ENCODE measurements at places on chromosomes 3 and 15. TPM values are rescaled to one million over a fixed set of nuclear protein-coding genes. Genes with fewer than 3 reads are reported as not detected.

SELENOK gene
- total RNA-seq: 44.5 TPM

FBXO40 gene
- 0.09 TPM for total RNA-seq

NEO1 gene
- 44.8 TPM for total RNA-seq

GOLGA8T gene
- 0.20 TPM for total RNA-seq

CACNA2D3 gene
- 7.3 TPM for total RNA-seq

SERF2 gene
- total RNA-seq: 769 TPM

PAK6 gene
- 5.7 TPM for total RNA-seq

DUOXA2 gene
- total RNA-seq: not detected

- H3K27me3 ChIP-seq: no peaks in the 10 kb centered on the region
- no peak overlapping the region for H3K27ac ChIP-seq
- no peaks in the 10 kb centered on the region for H3K36me3 ChIP-seq
- no peak for DNase-seq
Measured at GRCh38 chr3:74500257-74500656, 114.2 kb downstream of the CNTN3 start.

DNA sequence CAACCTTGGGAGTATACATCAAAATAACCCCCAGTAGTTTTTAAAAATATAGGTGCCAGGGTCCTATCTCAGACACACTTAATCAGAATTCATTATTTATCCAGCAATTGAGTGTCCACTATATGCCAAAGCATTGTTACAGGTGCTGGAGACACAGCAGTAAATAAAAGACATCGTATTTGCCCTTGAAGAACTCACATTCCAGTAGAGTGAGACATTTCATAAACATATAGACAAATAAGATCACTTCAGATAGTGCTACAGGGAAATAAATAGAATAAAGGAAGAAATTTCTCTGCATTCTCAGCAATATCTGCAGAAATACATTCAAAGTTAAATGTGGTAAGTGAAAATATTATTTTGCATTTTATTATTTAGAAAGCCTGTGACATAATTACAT, 34.1 kb upstream of the ANKRD28 start:
- H3K27me3 ChIP-seq: no peaks in the 10 kb centered on the region
- H3K27ac ChIP-seq: no peak overlapping the region
- no peak overlapping the region for H3K4me3 ChIP-seq
- no peaks in the 10 kb centered on the region for H3K36me3 ChIP-seq
- H3K4me1 ChIP-seq: no peaks in the 10 kb centered on the region

DNA sequence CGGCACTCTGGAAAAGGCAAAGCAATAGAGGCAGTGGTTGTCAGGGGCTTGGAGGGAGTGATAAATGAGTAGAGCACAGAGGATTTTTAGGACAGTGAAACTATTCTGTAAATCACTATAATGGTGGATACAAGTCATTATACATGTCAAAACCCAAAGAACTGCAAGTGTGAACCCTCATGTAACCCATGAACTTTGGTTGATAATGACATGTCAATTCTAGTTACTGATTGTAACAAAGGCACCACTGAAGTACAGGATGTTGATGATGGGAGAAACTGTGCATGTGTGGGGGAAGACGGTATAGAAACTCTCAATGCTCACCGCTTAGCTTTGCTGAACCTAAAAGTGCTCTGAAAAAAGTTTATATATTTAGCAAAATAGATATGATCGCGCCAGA, 36.0 kb downstream of the BTLA start:
- peaks cover 16% of the 10 kb centered on the region for H3K4me1 ChIP-seq
- H3K27me3 ChIP-seq: no peaks in the 10 kb centered on the region
- no peak overlapping the region for H3K27ac ChIP-seq
- DNase-seq: no peak

- H3K27ac ChIP-seq: no peak overlapping the region
- H3K36me3 ChIP-seq: peaks cover 66% of the 10 kb centered on the region
- peak; percentile 57 for DNase-seq
- H3K4me1 ChIP-seq: peaks cover 5% of the 10 kb centered on the region
- no peaks in the 10 kb centered on the region for H3K27me3 ChIP-seq
Measured at GRCh38 chr3:51934991-51935885, 6.5 kb downstream of the RRP9 start.

DNA sequence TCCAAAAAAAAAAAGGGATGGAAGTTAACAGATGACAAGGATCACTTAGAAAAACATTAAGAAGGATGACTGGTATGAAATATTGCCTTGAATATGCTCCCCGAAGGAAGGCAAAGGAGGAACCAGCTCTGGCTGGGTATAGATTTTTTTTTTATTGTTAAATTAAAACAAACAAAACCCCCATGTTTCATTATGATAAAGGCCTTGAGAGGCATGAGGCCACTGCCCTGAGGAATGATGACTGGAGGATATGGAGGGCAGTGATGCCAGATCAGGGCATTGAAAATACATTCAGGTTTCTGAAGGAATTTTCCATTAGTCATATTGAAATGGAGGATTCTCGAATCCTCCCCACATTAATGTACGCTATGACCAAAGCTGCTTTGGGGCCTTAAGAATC, 120.9 kb downstream of the ADAMTS9 start:
- no peak overlapping the region for H3K27ac ChIP-seq
- no peaks in the 10 kb centered on the region for H3K4me1 ChIP-seq
- no peak for DNase-seq

DNA sequence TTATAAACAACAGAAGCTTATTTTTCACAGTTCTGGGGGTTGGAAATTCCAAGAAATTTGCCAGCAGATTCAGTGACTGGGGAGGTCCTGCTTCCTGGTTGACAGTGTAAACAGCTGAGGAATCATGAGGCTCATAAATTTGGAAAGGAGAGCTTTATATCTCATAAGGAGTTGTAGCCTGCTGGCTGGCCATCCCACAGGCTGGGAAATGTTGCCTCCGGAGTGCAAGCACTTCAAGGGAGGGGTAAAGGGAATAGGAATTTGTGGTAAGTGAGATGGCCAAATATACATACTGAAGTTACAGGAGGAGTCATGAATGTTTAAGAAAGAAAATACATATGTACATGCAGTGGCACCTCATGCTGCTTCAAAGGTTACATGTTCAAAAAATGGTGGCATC, 217.2 kb upstream of the CBLB start:
- DNase-seq: no peak
- H3K27me3 ChIP-seq: no peaks in the 10 kb centered on the region
- no peaks in the 10 kb centered on the region for H3K4me1 ChIP-seq
- no peaks in the 10 kb centered on the region for H3K36me3 ChIP-seq
- H3K27ac ChIP-seq: no peak overlapping the region

DNA sequence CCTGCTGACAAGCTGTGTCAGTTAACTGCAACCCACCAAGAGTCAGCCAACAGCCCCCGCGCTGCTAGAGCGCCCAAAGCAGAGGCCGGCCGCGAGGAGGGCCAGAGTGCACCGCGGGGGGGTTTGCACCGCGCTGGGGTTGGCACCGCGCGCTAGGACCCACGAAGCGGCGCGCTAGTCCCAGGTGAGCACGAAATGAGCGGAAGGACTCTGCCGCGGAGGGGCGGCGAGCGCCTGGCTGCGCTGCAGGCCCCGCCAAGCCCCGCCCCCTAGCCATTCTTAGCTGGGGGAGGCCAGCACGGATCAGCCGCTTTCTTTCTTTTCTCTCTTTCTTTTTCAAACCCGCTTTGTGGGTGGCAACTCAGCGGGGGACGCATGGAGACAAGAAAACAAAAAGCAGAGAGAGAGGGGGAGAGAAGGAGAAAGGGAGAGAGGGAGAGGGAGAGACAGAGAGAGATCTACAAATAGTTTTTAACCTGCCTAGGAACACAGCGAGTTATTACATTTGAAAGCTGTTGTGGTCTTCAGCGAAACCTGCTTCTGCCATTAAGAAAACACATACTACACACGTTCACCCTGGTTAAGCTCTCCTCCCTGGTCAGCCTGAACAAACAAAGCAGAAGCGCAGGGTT, 6.9 kb upstream of the FOXB1 start:
- no peak for DNase-seq
- H3K27me3 ChIP-seq: peaks cover 98% of the 10 kb centered on the region
- peak overlapping the region; percentile 5 for H3K4me3 ChIP-seq
- no peaks in the 10 kb centered on the region for H3K36me3 ChIP-seq
- no peak overlapping the region for H3K27ac ChIP-seq
- H3K4me1 ChIP-seq: peaks cover 7% of the 10 kb centered on the region

DNA sequence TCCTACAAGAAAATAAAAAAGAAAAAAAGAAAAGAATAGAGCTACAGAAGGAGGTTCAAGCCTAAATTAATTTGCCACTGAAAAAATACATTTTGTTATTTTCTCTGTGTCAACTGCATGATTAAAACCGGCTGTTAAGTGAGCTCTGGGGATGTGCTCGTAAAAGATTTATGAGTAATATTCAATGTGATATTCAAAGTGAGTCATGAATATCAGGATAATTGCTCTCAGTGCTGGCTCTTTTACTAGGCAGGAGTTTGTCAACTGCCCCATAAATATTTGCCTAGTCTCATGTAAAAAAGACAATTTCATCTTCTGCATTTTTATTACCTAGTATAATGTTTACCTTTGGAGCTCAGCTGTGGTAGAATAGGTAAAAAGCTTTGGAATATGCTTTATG, 78.9 kb downstream of the CDIN1 start:
- H3K4me3 ChIP-seq: no peak overlapping the region
- H3K27me3 ChIP-seq: no peaks in the 10 kb centered on the region
- no peak overlapping the region for H3K27ac ChIP-seq
- H3K4me1 ChIP-seq: no peaks in the 10 kb centered on the region

DNA sequence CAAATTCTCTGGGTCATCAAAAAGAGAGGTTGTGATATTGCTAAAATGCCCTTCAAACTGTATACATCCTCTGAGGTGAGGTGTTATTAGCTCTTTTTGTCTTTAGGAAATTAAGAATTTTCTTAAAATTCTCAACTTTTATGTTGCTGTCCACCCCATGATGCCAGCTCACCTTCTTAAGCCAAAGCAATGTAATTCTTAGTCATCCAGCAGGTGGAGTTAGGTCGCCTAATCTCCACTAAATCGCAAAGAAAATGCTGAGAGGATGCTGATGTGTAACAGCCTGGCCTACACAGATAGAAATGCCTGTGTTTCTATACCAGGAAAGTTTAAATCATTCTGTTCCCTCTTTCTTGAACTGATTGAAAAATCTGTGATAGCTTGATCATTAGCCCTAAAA, 770.2 kb upstream of the ALCAM start:
- H3K4me1 ChIP-seq: no peaks in the 10 kb centered on the region
- H3K36me3 ChIP-seq: no peaks in the 10 kb centered on the region
- H3K4me3 ChIP-seq: no peak overlapping the region

GRCh38 chr15:49038382-49038781, 7.9 kb downstream of the SECISBP2L start:
- H3K27me3 ChIP-seq: no peaks in the 10 kb centered on the region
- H3K4me3 ChIP-seq: no peak overlapping the region
- H3K36me3 ChIP-seq: peaks cover 37% of the 10 kb centered on the region
- no peak overlapping the region for H3K27ac ChIP-seq

DNA sequence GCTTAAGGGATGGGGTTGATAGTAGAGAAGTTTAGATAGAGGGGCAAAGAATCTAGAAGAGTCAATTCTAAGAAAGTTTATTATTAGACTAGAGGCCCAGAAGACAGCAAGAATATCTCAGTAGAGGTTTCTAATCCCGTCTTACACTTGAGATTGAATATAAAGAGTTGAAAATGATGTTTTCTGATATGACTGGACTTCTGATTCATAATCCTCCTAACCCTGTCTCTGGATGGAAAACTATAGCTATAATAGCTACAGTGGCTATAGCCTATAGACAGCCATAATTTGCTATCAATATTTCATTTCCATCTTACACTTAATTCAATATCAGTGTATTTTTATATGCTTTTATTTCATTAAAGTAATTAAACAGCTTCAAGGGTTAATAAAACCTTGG, 60.0 kb downstream of the GAP43 start:
- H3K4me3 ChIP-seq: no peak overlapping the region
- no peak for DNase-seq
- H3K27ac ChIP-seq: no peak overlapping the region
- H3K4me1 ChIP-seq: no peaks in the 10 kb centered on the region

DNA sequence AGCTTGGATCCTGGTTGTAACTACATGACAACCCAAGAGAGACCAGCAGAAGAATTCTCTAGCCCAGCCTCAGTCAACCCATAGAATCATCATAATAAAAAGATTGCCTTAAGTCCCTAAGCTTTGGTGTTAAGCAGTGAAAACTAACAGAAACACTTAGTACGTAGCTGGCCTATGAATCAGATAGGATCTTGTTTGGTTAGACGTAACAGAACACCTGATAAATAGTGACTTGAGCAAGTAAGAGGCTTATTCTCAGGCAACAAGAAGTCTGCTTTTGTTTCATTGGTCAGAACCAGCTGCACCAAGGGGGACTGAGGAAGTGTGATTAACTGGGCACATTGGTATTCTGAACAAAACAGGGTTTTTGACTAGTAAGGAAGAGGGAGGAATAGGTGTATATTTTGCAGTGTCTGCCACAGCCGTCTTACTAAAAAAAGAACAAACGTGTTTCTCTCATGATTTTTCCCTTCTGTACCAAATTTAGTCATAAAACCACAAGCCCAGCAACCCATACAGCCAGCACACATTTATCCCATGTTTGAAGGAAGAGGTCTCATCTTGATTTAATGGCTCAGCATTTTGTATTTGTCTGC, 53.3 kb upstream of the GLCE start:
- H3K27me3 ChIP-seq: no peaks in the 10 kb centered on the region
- DNase-seq: no peak
- H3K4me1 ChIP-seq: no peaks in the 10 kb centered on the region
- no peaks in the 10 kb centered on the region for H3K36me3 ChIP-seq
- H3K4me3 ChIP-seq: no peak overlapping the region

DNA sequence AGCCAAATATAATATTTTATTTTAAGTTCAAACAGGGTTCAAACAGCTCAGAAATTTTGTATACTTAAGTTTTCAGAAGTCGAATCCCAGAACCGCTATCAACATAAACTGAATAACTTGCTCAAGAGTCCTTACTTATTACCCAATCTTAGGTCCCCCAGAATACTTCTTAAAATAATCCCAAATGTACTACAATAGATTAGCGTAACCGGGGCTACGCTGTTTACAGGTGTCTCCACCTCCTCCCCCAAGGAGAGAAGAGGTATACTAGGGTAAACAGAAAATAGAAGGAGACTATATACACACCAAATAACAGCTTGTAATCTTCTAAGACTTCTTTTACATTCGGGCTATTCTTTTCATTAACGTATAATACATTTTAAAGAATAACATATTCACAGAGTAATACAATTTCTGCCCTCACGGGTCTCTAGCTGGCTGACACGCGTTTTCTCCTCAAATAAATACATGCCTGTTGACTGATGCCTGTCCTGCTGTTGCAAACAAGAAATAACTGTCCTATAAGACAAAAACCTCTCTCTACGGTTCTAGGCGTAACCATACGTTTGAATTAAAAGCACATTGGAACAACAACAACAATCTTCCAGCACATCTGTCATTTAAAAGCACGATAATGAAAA, 1.3 kb downstream of the DENND4A start:
- no peaks in the 10 kb centered on the region for H3K36me3 ChIP-seq
- no peaks in the 10 kb centered on the region for H3K27me3 ChIP-seq
- peak overlapping the region; percentile 77 for H3K4me3 ChIP-seq
- H3K4me1 ChIP-seq: peaks cover 28% of the 10 kb centered on the region

DNA sequence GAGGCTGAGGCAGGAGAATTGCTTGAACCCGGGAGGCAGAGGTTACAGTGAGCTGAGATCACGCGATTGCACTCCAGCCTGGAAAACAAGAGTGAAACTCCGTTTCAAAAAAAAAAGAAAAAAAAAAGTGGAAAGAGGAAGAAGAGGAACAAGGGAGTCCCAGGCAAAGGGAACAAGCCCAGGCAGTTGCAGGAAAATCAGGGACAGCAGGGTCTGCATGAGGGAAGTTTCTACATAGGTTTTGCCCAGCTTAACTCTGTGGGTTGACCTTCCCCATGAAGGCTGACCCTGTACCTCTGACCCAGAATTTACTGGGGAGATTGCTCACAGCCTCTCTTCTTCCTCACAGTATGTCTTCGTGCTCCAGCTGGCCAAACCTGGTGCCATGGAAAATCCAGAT, 12.3 kb downstream of the RBP1 start:
- H3K36me3 ChIP-seq: no peaks in the 10 kb centered on the region
- H3K27me3 ChIP-seq: no peaks in the 10 kb centered on the region
- DNase-seq: no peak
- H3K27ac ChIP-seq: no peak overlapping the region
- H3K4me1 ChIP-seq: no peaks in the 10 kb centered on the region
